HT-29 (cell line): ENCODE measurements at places on chromosomes 11 and 22. TPM values are rescaled to one million over a fixed set of nuclear protein-coding genes. Genes with fewer than 3 reads are reported as not detected.

Gene RASD2
- total RNA-seq = 0.05 TPM in 1 of 2 replicates, not detected in the other

DNA sequence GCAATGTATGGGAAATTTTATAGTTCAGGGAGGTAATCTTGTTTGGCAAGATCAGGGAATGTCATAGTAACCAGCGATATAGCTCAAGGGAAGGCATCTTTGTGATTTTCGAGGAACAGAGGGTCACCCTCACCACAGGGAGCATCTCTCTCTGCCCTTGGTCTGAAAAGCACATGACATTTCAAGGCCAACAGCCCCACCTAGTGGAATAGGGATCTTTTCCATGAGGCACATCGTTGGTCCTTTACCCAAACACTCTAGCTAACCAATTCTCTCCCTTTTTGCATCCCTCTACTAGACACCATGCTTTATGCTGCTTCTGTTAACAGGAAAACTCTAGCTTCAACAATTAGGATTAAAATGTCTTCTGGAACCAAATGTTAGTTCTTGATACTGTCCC lies 179.0 kb downstream of the GRM5 start:
- peak; percentile 74 for DNase-seq

DNA sequence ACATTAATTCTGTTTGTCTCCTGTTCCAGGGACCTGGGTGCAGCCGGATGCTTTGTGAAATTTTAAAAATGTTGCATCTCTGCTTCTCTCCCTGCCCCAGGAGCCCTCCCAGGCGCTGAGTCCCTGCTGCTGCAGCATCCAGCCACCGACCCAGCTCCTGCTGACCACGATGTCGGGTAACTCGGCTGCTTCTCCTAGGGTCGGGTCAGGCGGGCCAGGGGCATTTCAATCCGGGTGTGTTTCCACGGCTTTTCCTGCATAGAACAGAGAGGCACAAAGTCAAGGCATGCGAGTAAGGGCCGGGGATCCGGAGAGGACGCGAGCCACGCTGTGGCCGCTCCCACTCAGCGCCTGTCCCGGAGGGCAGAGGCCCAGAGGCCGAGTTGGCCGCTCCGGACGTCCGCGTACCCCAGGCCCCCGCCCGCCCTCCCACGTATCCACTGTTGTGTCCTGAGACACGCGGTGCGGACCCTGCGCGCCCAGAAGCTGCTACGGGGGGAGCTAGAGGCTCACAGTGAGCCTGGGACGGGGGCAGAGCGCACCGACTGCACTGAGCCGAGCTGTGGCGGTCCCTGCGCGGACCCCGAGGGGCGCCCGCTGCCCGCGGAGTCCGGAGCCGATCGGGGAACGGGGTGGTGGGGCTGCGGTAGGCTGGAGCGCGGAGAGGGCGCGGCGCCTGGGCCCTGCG lies at the start of gene POU2AF3:
Gene POU2AF3, plus strand, starts transcription at position 134 of the 688 bp plus-strand sequence. Its CDS starts 36 bp downstream, at position 170.
- no peak for DNase-seq

Gene CASP1
- 0.05 TPM in 1 of 2 replicates, not detected in the other for total RNA-seq

DNA sequence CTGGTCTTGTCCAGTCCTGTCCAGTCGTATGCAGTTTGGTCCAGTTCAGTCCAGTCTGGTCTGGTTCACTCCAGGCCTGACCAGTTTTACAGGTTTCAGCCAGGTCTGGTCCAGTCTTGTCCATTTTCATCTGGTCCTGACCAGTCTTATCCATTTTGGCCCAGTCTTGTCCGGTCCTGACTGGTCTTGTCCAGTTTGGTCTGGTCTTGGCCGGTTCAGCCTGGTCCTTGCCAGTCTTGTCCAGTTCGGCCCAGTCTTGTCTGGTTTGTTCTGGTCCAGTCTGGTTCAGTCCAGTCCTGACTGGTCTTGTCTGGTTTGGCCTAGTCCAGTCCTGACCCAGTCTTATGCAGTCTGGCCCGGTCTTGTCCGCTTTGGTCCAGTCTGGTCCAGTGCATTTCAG lies 380.2 kb downstream of the OR4C45 start:
- no peak for DNase-seq

DNA sequence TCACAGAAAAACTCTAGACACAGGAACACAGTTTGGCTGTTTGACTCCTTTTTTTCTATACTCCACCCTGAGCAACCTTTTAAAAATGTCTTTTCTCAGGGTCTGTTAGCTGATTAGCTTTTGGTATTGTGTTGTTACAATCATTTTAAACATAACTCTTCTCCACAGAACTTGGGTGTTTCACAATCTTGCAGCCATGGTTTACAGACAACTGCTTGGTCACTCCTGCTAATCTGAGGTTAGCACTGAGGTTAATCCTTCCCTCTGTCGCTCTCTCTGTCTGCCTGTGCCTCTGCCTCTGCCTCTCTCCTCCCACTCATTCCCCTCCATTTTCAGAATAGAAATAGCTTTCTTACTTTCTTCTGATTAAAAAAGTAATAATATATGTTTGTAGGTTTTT lies 62.4 kb upstream of the ZBED5 start:
- DNase-seq = no peak
